CD4-positive, alpha-beta memory T cell (primary cell): ENCODE measurements at places on chromosomes 1 and 21. TPM values are rescaled to one million over a fixed set of nuclear protein-coding genes. Genes with fewer than 3 reads are reported as not detected.

DNA sequence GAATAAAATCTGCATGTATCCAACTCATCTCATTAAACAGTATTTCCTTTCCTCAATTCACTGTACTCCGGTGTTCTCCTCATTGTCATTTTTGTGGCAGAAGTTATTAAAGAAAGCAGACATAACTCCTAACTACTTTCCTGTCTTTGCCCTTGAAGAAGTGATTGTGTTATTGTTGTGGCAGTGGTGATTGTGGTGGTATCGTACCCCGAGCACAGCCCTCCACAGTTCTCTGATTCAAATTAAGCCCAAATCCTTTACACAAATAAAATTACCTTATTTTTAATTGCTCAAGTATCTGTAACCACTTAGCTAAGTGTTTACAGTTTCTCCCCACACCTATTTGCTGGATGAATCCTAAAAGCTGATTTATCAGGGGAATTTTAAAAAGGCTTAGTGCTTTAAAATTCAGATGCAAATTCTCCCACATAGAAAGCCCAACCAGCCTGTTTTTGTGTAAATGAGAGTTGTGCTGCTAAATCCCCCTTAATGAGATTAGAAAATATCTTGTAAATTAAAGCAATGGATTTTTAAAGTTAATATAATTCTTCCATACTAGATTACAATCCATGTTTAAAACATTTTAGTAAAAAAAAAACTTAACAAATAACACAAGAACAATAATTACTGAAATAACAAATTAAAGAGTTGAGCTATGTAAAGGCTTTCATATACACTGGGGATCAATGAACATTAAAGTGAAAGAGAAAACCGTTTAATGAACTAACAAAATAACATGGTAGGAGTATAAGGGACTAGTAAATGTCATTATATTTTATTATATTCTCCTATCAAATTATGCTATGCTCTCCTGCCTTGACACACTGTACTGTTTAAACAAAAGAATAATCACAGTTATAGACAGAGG, 259.0 kb downstream of the NEGR1 start:
- DNase-seq: no peak

- no peak for DNase-seq
Observed at GRCh38 chr1:58709540-58710175, 9.8 kb upstream of the MYSM1 start.

The SELE gene
- not detected for polyA plus RNA-seq

GRCh38 chr21:44702973-44703730, 6.2 kb downstream of the KRTAP10-12 start:
- DNase-seq: no peak

The BGLAP gene
- not detected for polyA plus RNA-seq
